RWPE2 (cell line): ENCODE measurements at places on chromosomes 16 and 17.

- DNase-seq = no peak
Measured at GRCh38 chr17:1810450-1811103, 19.1 kb downstream of the SMYD4 start.

DNA sequence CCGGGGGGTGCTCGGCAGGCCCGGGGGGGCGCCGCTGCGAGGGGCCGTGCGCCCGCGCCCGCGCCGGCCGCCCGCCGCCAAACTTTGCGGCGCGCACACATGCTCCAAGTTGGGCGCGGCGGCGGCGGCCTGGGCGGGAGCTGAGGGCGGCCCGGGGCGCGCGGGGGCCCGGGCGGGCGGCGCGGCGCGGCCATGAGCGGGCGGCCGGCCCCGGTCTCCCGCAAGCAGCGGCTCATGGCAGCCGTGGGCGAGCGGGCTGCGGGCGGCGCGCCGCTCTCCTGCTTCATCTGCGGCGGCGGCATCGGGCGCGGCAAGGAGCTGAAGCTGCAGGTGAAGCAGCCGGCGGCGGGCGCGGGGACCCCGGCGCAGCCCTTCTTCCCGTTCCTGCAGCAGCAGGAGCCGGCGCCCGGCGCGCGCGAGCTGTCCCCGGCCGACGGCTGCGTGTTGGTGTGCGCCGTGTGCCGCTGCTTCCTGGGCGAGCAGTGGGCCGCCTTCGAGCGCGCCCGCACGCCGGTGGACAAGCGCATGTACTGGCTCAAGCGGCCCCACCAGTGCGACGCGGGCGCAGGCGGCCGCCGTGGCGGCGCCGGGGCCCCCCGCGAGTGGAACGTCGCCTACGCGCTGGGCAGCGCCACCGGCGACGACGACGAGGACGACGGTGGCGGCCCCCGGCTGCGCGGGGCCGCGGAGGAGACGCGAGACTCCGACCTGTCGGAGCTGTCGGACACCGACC is 57.2 kb upstream of the CIBAR2 start:
- DNase-seq = no peak

DNA sequence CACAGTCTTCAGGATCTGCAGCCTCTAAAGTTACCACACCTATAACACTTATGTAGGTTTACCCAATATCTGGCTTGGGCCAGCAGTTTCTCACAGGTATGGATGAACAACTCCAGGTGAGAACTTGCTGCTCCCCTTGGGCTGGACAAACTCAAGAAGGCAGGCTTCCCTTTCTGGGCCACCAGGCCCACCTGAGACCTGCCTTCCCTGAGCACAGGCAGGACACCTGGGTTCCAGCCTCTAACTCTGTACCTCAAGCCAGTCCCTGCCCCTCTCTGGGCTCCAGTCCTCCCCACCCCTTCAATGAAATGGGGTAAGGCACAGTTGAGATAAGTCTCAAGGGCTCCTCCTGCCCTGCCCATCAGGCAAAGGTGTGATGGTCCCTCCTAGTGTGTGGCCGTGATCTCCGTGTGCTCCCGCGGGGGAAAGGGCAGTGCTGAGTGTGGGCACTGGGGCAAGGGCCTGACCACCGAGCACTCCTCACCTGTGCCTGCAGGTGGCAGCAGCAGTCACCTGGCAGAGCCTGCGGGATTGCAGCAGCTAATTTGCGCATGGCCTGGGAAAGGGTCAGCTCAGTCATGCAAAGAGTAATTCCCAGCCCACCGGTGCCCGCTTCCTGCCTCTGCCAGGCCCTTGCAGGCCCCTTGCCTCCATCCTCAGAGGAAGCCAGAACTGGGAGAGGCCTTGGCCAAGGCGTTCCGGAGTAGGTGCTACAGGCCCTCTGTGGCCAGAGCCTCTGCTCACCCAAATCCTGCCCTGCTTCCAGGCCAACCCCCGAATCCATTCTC is 28.2 kb upstream of the ADGRG1 start:
- DNase-seq = peak; percentile 76

DNA sequence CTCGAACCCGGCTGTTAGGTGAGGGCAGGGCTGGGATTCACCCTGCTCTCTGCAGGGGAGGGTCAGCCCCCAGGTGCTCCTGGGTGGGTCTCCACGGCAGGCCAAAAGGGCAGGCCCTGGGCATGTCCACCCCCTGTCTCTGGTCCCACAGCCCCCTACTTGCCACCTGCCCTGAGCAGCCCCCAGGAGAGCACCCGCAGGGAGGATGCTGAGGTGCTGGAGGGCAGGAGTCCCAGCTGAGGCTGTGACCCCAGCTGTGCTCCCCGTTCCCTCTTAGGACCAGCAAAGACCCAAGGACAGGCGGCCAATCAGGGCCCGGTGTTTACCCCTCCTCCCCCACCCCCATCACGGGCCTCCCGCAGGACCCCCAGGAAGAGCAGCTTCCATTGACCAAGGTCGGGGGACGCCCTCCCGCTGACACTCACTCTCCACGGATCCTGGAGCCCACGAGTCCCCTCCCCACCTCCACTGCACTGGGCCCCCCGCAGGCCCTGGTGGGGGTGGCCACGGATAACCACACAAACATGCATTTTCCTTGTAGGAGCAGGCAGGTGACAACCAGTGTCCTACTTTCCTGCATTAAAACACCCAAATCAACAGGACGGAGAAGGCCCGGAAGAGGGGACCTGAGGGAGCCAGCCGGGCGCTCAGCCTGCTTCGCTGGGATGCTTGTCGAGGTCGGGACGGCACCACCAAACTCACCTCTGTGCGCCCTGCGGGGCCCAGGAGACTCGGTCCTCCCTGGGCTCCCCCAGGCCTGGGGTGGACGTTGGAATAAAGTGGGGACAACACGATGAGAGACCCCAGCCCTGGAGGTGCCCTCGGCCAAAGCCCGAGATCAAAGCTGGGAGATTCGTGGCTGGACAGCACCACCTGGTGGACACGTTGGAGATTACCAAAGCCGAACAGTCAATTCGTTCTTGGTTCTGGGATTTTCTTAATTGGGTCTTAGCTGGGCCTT is 22.5 kb upstream of the ENPP7 start:
- no peak for DNase-seq

DNA sequence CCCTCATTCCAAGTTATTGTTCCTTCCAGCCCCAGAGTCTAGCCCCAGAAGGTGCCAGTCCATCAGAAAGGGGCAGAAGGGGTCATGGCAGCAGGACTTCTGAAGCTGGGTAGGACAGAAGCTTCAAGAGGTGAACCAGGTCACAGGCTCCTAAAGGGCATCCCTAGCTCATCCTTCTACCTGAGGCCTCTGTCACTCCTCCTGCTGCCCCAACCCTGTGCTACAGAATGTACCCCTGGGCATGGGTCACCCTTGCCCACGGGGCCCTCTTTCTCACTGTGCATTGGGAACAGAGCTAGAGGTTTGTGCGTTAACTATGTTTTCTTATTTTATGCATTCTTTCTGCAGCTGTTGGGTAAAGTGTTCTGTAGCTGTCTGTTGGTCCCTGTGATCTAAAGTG is 46.5 kb downstream of the DNAH17 start:
- peak; percentile 29 for DNase-seq

- no peak for DNase-seq
Measured at GRCh38 chr16:68643847-68644246, 1.3 kb upstream of the CDH3 start.

GRCh38 chr16:15644267-15644961 is 1.5 kb upstream of the MARF1 start:
- DNase-seq = peak; percentile 76

- no peak for DNase-seq
Measured at GRCh38 chr17:15161395-15161794, 103.7 kb downstream of the PMP22 start.

GRCh38 chr16:78303946-78304345 is 204.5 kb downstream of the WWOX start:
- DNase-seq = no peak

DNA sequence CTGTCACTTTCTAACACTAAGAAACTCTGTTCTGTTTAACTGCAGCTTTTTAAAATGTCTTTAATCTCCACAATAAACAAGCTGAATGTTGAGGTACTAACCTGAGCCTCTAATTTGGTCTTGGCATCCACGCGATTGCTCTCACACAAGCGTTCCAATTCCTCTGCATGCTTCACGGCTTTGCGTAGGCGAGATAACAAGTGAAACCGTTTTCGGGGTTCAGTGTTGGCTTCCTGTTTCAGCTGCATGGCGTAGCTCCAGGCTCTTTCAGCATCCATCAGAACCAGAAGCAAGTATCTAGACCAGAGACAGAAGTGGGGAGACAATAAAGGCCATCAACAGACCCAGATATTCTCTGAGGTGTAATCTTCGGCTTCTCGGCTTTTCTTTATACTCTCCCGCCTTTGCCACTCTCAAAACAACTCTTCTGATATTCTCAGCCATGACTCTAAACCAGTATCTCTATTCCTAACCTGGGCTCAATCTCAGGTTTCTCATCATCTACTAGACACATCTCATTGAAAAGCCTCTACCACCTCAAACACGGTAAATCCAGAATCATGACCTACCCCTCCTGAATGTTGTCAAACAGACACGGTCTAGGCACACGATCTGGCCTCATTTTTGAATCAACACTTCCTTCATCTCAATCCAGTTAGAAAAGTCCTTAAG is 8.3 kb downstream of the SRP68 start:
- no peak for DNase-seq

DNA sequence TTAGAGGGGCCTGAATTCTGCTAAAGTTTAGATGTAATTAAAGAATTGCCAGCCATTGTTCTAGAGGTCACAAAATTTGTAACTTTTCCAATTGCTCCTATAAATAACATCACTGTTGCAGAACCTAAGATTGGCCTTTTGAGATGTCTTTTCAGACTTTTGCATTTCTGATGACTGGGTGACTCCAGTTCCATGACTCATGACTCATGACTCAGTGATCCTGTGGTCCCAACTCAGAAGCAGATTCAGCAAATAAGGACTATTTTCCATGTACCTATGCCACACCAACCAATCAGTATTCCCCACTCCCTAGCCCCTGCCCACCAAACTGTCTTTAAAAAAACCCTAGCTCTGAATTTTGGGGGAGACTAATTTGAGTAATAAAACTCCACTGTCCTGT is 740.9 kb downstream of the CDH8 start:
- no peak for DNase-seq

- DNase-seq = no peak
Measured at GRCh38 chr16:51407199-51407598, 256.1 kb upstream of the SALL1 start.

- DNase-seq = no peak
Measured at GRCh38 chr17:31674717-31675349, 184.2 kb downstream of the COPRS start.

GRCh38 chr17:38748149-38748891 is at the start of gene PCGF2:
Gene PCGF2 (minus strand): TSS chr17:38748336. CDS start chr17:38740402, 7,934 bp downstream.
- peak; percentile 94 for DNase-seq

DNA sequence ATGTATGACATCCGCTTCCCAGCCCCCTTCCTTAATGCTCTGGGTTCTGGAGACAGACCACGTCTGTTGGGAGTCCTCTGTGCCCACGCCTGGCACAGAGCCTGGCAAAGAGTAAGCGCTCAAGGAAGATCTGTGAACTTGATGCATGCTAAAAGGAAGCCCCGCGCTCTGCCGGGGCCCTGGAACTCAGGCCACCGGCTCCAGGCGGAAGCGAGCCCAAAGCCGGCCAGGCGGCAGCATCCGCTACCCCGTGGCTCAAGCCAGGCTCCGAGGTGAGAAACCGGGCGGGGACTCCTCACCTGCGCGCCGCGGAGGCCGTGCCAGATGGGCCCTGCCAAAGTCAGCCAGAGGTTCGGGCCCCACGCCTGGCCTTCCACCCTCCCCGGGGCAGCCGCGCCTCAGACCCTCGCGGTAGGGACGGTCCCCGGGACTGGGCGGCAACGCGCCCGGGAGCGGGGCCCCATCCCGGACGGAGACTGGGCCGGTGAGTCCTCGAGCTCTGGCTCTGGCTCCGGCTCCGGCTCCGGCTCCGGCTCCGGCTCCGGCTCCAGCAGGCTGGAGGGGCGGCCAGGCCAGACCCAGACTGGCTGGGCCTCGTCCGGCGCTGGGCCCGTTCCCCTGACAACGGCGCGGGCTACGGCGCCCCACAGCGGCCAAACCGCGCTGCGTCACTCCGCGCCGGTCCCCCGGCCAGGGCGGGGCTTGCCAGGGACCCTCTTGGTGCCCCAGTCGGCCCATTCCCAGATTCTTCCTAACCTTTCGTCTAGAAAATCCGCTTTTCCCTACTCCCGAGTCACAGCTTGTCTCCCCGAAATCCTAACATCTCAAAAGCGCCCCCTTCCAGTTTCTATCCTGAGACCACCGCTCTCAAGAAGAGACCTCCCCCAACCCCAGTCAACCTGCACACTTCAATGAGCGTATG is at the start of gene ZDHHC1:
Gene ZDHHC1 (minus strand): TSS at position 606 of the 922 bp plus-strand sequence. CDS start 8,702 bp downstream, outside the sequence.
- no peak for DNase-seq

- no peak for DNase-seq
Measured at GRCh38 chr16:82954224-82954929, 327.6 kb downstream of the CDH13 start.

GRCh38 chr17:9002606-9003354 is 18.5 kb upstream of the NTN1 start:
- no peak for DNase-seq

DNA sequence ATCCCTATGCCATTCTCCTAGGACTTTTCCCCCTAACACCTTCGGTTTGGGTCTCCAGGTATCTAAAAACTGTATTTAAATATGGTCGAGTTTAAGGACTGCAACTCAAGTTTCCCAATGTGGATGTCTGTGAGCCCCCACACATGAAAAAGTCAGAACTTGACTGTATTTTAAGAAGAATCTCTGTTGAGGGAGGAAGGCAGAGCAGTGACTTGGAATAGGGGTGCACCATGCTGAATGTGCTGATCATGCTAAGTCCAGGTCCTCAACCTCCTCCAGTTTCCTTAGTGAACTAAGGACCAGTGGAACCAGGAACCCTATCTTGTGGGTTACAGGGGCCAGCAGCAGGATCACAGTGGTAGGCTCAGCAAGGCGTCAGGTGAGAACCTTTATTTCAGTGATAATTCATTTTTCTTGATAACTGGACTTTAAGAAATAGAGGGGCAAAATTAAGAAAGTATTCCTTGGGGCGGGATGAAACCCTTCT is 19.5 kb downstream of the GRB7 start:
- DNase-seq = no peak

GRCh38 chr17:49132699-49133364 is at the start of gene B4GALNT2:
Gene B4GALNT2 (plus strand): TSS chr17:49132769. CDS start chr17:49132793, 24 bp downstream.
- peak; percentile 68 for DNase-seq

GRCh38 chr16:81634380-81635062 is 144.6 kb upstream of the PLCG2 start:
- DNase-seq = no peak

DNA sequence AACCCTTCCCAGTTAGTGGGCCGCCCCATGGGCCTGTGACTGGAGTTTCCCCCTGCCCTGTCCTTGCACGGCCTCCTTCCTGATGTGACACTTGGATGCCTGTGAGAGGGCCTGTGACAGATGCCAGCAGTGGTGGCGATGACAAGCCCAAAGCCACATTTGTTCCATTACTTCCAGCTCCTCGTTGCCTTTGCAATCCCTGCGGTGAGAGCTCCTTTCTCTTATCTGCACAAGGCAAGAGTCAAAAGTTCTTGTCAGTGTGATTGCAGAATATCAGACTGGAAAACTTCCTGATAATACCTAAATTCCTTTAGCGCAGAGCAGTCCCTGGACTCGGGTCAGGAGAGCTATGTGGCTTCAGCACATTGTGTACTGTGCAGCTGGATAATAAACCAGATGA is 54.4 kb upstream of the ARHGAP44 start:
- no peak for DNase-seq

GRCh38 chr16:21708533-21709115 is 44.9 kb downstream of the OTOA start:
- DNase-seq = no peak
